Body of pancreas (tissue), 4 donors: ENCODE measurements at places on chromosomes 13 and 19.

DNA sequence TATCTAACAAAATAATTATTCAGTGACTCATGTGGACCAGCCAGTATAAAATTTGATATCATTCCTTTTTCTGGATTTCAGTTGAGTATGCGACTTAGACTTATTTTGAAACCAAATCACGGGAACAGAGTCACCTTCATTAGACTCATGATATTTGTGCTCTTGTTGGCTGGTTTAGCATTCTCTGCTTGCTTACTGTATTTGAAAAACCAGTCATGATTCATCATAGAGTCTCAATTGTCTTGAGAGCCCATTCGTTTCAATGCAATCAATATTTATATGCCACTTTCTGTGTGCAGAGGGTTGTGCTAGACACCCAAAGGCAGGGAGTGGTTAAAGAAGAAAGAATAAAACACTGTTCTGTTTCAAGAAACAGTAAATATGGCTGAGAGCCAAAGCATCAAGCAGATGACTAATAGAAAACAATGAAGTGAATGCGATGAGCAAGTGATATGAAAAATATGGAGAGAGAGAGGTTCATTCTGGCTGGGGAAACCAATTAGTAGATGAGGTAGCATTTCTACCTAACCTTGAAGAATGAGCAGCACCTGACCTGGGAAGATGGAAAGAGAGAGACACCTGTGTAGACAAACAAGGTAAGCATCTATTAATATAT is 99.6 kb upstream of the MBNL2 start:
- DNase-seq, result no peak

DNA sequence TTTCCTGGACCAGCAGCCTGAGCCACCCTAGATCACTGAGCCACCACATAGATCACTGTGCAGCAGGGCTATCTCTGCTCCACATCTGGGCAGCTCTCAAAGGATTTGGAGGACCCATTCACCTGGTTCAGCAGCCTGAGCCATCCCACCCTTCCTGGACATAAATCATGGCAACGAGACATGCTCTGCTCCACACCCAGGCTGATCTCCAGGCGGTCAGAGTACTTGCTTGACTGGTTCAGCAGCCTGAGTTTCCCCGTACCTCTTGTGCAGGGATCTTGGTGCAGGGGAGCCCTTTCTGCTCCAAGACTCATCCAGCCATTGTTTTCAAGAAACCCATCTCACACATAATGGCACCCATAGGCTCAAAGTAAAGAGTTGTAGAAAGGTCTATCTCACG is 195.3 kb downstream of the LIG4 start:
- DNase-seq, result no peak

GRCh38 chr19:11182994-11183393 is 14.4 kb downstream of the KANK2 start:
- DNase-seq, result no peak

- DNase-seq, result no peak
These were observed 112.5 kb downstream of the COG6 start for GRCh38 chr13:39767791-39768517.

DNA sequence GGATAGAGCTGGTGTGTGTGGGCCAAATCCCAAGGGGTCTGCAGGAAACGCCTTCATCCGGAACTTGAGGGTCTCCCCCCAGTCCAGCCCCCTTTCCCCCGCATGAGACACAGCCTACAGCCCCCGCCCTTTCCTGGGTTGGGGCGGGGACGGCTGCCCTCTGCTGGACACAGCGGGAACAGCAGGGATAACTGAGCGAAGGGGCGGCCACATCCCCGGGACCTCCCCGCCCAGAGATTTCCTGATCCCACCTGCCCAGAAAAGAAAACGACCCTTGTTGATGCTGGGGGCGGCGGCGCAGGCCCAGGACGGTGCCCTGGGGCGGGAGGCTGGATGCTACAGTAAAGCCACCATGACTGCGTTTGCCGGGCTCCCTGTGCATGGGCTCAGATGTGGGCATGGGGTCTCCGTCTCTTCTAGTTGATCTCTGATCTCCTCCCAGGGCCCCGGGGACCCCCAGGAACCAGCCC is 14.2 kb downstream of the ONECUT3 start:
- peak; percentile 33 for DNase-seq

- no peak for DNase-seq
These were observed 2.8 kb upstream of the IFNL2 start for GRCh38 chr19:39265321-39265916.

DNA sequence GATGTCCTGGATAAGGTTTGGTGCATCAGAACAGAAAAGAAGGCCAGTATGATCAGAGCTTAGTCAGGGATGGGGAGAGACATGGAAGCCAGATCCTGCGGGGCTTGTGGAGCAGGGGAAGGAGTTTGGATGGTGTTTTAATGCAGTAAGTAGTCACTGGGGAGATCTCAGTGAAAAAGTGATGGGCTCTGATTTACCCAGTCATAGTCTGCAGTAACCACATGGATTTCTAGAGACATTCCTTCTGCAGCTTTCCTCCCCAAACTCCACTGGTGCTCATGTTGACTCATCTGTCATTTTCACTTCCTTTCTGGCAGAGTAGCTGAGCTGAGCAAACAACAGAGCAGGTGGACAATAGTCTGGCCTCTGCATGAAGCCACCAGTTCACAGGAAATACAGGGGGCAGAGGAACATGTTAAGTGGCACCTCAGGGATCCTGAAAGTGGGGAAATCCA is 144.1 kb downstream of the DPF1 start:
- peak; percentile 42 for DNase-seq

DNA sequence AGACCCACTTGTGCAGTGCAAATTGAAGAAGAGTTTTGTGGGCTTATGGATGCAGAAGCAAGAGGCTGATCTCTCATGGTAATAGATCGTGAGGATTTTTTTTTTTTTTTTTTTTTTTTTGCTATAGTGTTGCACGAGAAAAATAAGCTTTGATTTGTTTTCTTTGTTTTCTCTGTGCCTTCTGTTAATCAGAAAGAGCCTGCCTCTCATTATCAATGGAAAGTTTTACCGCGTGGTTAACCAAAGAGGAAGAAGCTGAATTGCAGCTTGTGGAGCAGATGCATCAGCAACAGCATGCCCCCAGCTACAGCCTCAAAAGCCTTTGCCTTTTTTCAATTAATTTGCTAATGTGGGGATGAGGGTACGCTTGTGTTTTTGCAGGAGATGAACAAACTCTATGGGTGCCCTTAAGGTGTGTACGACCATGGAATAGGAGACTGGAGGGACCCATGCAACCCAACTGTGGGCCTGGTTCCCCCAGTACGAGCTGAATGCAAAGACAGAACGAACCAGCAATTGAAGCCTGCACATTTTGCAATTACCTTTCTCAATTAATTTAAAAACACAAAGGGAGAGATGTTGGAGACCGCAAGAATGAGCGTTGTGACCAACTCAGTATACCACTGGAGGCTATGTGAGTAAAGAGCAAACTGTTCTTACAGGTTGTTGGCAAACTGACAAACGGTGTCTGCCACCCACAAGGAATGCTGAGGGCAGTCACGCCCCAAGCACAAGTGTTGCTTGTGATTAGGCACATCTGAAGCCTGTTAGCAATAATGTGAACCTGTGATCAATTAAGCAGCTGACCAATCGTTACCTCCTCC is 58.6 kb upstream of the SPRY2 start:
- DNase-seq, result peak; percentile 23

DNA sequence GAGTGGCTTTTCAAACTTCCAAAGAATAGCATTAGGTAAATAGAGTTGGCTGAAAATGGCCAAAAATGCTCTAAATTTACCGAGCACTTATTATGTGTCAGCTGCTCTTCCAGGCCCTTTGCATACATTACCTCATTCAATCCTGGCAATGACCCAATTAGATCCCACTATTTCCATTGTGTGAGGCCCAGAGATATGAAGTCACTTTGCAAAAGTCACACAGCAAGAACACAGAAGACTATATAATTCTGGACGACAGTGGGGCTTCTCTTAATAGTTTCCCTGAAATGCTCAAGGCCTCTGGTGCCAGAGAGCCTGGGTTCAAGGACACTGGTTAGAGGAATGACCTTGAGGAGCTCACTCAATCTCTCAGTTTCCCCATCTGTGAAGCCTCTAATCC is 146.8 kb downstream of the IER2 start:
- no peak for DNase-seq

DNA sequence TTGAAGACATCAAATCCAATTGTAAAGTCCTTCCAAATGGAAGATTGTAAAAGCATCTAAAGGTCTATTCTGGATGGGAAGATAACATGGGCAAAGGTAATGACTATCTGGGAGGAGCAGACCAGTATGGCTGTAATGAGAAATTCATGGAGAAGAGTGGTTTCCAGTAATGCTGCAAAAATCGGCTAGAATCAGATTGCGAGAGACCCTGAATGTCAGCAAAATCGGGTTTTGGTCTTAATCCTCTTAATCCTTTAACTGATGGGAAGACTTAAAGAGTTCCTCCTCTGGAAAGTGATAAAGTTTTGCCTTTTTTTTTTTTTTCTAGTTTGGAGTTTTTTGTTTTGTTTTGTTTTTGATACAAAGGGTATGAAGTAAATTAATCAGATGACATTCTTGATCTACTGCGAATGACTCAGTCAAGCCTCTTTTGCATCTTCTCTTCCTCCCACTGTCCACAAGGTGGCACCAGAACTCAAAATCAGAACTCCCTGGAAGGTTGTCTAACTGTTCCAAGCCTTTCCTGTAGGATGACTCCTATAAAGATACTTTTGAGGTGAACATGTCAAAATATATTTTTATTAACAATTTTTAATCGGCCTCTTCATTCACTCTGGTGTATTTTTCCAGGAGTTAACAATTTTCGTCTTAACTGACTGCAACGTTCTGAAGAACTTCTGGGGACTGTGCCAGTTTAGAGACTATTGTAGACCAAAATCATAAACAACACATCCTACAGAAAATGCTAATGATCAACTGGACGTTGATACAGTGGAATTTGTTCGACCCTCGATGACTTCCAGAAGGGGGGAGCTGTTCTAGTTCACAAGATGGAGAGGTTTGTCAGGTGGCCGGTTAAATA is 213.3 kb upstream of the MIR17HG start:
- DNase-seq, result peak; percentile 51

- peak; percentile 71 for DNase-seq
These were observed 25.3 kb downstream of the CAPN12 start for GRCh38 chr19:38718747-38719543.

GRCh38 chr13:106139377-106139776 is 396.1 kb downstream of the EFNB2 start:
- DNase-seq, result no peak

DNA sequence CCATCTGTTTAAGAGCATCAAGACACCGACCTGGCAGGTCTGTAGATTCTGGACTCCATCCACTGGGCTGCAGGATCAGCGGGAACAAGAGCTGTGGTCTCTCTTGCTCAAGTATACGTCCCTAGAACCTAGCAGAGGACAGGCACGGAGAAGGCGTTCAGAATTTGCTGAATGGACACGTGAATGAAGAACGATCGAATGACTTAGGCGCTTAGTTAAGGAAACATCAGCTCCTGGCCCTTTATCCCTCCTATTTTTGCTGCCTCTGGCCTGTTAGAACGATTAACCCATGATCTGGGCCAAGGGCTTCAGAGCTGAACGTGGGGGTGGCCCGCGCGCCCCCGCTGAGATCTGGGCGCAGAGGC is 953 bp downstream of the DZIP1 start:
- DNase-seq, result no peak

- no peak for DNase-seq
These were observed 149.2 kb downstream of the MYCBP2 start for GRCh38 chr13:77177646-77178045.

DNA sequence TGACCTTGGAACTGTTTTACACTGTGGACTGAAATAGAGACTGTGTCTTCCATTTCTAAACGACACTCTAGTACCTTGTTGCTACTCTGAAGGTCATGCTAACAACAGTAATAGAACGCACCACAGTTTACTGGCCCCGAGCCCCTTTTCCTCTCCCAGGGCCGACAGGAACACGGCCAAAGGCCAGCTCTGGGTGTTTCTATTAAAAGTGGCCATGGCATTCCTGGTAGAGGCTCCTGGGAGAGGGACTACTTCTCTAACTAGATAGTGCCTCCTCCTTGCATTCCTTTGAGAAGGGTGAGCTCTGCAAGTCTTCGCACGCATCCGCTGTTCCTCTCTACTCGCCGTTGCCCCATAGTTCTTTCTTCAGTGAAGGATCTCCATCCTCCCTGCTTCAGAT is 18.7 kb upstream of the SIAH3 start:
- no peak for DNase-seq

GRCh38 chr13:96862093-96862492 is 132.2 kb downstream of the OXGR1 start:
- no peak for DNase-seq

DNA sequence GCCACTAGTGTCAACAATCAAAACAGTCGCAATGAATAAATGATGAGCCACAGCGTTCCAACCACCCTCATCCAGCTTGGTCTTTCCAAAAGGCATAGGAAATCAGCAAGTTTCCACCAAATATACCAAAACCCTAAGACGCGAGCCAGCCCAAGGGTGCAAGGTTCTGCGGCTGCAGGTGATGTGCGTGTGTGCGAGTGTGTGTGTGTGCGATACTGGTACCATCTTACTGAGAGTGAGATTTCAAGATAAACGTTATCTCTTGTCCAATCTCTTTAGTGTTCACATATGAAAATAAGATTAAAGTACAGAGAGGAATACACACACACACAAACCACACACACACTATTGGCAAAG is 895 bp upstream of the TRPC4 start:
- no peak for DNase-seq

GRCh38 chr13:57992416-57992815 is 360.9 kb downstream of the PCDH17 start:
- DNase-seq, result no peak

DNA sequence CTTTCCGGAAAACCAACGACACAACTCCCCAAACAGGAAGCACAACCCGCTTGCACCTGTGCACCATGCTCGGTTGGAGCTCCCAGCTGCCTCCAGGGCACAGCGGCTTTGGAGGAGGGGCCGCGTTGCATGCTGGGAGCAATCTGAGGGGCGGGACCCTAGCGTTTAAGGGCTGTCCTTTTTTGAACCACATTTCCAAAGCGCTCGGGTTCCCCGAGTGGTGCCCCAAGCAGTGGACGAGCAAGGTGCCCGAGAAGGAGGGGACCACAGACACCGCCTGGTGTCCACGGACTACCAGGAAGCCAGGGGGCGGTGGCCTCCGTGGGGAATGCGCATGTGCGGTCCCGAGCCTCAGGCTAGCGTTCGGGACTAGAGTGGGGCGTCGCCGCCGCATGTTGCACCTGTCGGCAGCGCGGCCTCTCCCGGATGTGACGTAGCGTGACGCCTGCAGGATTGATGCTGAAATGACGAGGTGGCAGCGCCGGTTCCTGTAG is 11.9 kb upstream of the ZNF57 start:
- peak; percentile 44 for DNase-seq

GRCh38 chr19:30604657-30605056 is 232.5 kb downstream of the ZNF536 start:
- no peak for DNase-seq

DNA sequence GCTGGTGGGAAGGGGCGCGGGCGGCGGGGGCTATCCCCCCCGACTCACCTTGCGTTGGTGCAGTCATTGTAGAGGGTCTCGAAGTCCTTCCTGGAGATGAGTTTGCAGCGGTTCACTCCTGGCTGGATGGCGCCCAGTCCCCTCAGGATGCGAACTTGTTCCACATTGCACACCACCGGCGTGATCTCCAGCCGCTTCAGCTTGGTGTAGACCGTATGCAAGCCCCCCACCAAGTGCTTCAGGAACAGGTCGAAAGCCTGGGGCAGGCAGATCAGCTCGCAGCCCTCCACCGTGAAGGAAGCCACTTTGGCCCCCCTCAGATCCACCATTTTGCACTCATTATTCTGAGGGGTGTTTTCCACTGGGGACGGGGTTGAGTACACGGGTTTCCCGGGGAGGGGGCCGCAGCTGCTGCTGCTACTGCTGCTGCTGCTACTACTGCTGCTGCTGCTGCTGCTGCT is 1.1 kb downstream of the DACH1 start:
- DNase-seq, result peak; percentile 18
